NCI-H2171 (cell line): ENCODE measurements at places on chromosomes 16 and 17.

DNA sequence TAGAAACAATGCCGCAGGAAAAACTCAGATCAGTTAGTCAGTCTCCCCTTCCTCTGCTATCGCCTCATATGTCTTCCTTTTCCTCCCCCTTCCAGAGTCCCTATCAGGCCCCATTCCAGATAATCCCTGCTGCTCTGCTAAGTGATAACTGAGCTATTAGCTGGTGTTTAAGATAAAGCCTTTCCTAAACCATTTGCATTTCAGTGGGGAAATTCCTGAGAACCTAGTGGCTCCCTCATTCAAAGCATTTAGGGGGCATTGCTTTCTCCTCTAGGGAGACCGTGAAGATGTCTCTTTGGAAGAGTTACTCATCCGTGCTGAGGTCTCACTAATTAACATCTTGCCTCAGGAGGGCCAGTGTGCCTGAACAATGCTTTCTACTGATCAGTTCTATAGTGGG lies 401.6 kb downstream of the NPIPA7 start:
- DNase-seq, result no peak

- DNase-seq, result no peak
Observed at GRCh38 chr16:88282564-88283395, 100.0 kb upstream of the ZNF469 start.

- no peak for DNase-seq
Observed at GRCh38 chr16:66930189-66930588, 4.0 kb downstream of the CIAO2B start.

GRCh38 chr17:9355846-9356245 lies 219.8 kb downstream of the STX8 start:
- DNase-seq, result no peak

DNA sequence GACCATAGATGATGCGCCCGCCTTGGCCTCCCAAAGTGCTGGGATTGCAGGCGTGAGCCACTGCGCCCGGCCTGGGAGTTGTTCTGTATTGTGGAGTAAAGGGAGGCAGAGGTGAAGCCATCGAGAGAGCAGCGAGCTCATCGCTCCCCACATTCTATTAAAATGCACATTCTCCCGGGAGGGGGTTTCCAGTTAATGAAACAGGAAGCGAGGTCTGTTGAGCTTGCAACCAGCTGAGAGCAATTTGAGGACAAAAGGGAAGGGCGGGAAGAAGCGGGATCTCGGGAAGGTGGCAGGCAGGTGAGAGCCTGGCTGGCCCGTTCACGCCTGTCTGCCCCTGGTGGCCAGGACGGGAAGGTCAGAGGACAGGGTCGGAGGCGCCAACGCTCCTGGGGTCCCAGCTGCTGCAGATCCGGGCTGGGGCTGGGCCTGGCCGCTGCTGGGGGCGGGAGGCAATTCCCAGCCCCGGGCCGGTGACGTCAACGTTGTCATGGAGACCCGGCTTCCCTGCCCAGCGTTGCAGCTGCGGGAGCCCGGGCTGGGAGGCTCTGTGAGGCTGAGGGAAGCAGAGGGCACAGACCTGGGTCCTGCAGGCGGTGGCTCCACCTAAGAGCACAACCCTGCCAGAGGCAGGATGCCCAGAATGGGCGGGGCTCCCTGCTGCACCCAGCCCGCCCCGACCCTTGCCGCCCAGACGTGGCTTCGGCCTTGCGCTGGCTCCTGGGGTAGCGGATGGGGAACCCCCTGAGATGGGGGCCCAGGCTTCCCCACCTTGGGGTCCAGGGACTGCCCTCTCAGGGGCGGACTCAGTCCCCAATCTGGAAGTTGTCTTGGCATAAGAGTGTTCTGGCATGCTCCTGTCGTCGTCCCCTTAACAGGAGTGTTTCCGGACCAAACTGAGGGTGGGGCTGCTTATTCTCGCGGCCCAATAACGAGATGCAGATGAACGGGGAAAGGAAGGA lies 48.7 kb upstream of the PLCG2 start:
- peak; percentile 91 for DNase-seq

GRCh38 chr16:22285080-22285479 lies 12.1 kb upstream of the POLR3E start:
- DNase-seq, result no peak

GRCh38 chr17:73833775-73834488 lies 189.7 kb upstream of the SDK2 start:
- no peak for DNase-seq

DNA sequence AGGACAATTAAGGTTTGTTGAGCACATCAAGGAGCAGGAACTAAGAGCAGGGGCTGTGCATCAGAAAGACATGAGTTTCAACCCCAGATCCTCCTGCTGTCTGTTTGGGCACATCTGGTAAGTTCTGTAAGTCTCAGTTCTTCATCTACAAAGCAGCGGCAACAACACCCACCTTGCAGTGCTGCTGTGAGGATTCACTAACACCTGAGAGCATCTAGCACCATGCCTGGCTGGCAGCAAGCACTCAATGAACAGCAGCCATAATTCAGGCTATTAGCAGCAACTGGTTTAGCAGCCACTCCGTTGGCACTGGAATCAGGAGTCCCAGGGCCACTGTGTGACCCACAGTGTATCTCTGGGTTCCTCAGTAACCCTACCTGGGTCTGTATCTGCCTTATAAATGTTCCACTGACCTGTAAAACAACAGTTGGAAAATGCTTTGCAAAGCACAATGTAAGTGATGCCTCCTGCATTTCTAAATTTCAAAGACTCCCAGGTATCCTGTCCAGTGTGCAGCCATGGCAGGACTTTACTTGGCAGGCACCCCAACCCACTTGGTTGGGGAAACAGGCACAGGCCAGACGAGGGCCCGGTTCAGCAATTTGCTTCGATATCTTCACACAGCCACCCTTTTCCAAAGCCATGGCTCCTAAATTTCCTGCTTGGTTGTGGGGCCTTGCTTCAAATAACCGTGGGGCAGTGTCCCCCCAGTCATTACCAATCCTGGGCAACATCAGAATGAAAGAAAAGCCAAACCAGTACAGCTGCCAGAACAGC lies 4.2 kb downstream of the ST3GAL2 start:
- DNase-seq, result no peak

GRCh38 chr17:29076722-29077121 lies 33.8 kb downstream of the PIPOX start:
- no peak for DNase-seq

DNA sequence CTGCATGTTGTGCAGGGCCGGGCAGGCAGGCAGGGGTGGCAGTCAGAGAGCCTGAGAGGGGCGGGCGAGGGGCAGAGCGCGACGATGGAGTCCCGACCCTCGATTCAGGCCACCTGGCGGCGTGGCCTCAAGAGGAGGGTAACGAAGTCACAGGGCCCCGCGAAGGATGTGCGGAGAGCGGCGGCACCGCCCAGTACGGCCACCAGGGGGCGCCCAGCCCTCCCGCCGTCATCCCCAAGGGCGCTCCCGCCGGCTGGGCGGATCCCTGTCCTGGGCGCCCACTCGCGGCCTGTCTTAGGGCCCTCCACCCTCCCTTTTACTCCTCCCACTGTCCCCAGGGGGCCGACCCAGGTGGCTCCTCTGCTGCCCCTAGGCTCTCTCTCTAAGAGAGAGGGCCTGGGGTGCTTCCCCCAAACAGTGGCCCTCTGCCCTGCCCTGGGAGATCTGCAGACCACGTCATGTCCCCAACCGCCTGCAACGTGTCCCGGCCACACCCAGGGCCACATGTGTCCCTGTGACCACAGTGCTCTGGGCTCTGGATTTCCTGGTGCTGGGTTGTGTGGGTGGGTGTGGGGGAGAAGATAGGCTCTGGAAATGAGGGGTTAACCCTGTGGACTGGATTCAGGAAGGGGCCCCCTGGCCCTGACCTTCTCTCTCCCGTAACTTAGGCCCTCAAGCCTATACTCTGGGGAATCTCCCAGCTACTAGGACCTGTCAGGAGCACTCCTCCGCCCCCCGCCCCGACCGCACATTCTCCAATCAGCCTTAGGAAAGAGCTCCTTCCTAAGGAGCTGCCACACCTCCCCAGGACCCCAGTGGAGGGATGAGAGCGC lies 5.9 kb downstream of the DPEP2 start:
- peak; percentile 52 for DNase-seq

DNA sequence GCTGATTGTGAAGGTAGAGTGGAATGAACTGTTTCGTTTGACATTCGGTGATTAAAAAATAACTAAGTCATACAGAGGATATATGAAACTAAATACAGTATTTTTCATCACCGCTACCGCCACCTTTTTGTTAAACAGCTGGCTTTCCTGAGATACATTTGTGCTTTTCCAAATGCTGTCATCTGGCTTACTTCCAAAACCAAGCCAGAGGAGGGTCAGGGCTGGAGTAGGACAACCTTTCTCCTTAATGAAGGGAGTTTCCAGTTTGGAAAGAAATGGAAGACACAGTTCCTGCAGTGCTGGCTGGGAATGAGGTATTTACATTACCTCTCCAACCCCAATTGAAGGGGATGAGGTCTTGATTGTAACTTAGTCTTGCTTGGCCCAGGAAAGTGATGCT lies 3.2 kb downstream of the TNRC6C start:
- DNase-seq, result no peak

- DNase-seq, result no peak
Observed at GRCh38 chr17:4344926-4345325, 21.5 kb downstream of the UBE2G1 start.

GRCh38 chr17:43140396-43141332 lies 15.5 kb upstream of the BRCA1 start:
- no peak for DNase-seq

- DNase-seq, result peak; percentile 78
Observed at GRCh38 chr16:69396187-69397061, 10.6 kb upstream of the TERF2 start.

DNA sequence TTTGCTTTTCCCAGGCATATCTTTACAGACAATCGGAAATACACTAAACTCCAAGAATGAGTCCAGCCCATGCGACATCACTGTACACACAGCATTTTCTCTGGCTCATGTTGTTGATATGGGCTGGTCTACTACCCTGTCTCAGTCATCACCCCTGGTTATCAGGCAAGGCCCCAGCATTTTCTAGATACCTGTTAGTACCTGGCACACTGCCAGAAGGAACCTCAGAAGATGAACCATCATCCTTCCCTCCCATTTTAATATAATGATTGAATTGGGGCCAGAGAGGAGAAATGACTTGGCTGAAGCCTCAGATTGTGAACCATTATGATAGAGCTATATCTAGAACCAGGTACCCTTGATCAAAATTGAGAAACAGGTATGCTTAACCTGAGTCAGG lies 406.2 kb downstream of the CDH11 start:
- DNase-seq, result no peak

DNA sequence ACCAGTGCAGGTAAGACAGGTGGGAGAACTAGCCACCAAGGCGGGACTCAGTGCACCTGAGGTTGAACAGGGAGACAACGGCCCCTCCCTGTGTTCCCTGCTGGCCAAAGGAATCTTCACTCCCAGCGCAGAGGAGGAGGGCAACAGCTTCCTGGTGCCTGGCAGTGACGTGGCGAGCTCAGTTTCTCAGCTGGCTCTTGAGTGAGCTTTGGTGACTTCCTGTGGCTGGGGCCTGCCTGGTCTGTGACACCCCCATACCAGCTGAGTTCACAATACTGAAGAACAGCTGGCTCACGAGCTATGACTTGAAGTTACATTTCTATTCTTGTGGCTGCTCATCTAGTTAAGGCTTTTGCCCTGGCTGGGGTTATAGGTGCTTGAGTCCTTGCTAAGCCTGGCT lies 26.1 kb downstream of the WNT9B start:
- no peak for DNase-seq

DNA sequence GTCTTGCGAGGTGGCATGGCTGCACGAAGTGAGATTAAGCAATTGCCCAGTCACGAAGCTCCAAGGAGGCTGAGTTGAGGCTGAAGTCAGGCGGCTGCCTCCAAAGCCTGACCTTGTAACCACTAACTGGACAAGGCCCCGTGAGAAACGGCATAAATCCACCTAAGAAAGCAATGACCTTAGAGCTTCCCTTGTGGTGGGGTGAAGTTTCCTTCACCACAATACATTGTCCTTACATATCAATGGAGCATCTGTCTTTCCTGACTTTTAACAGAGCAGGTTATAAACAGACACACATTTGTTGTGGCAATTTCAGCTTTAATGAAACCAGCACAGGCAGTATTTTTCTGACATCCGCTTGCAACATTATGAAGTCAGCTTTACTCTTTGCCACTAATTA lies 2.5 kb upstream of the MED9 start:
- DNase-seq, result no peak

DNA sequence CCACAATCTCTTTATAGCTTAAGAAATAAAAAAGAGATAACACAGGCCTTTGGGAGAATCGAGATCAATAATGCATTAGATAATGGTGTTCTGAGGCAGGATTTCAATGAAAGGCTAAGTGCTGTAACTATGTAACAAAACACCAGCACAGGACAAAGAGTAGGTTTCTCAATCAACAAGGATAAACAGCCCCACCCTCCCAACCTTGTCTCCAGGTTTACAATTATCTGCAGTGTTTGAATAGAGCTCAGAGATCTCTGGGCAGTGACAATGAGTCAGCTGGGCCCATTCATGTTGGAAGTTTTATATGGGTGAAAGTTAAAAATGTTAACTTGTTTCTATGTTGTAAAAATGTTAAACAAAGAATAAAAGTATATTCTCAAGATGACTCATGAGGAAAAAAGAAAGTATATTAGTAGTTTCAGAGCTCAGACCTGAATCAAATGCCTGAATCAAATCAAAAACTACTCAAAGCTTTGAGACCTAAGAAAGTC lies 17.0 kb upstream of the KRT20 start:
- no peak for DNase-seq

- DNase-seq, result no peak
Observed at GRCh38 chr17:83199500-83200201, 120.2 kb downstream of the METRNL start.

DNA sequence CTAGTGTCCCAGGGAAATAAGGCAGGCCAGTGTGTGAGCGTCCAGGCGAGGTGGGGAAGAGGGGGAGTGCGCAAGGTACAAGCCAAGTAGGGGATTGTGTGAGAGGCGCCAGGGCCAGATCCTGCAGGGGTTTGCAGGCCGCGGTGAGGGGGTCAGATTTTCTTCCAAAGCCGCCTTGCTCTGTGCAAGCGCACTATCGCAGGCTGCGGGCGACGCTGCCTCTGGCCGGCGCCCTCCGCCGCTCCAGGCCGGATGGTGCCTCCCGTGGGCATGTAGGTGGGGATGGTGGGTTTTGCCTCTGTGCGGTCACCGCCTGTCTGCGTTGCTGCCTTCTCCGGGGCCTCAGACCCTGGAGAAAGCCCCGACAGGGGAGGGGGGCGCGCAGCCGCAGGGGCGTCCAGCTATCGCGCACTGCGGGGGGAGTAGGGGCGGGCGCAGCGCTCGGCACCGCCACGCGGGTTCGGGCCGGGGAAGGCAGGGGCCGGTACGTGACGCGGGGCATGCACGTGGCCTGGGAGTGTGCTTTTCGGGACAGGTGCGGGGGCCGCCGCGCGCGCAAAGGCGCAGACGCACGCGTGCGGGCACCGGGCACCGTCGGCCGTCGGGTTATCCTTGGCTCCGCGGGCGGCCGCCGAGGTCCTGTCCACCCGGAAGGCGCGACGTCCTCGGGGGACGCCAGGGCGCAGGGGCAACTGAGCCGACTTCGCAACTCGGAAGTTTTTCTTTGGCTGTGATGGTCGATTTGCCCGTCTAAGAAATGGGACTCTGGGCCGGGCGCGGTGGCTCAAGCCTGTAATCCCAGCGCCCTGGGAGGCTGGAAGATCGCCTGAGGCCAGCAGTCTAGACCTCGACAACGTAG lies 1.1 kb upstream of the HAPSTR1 start:
- DNase-seq, result no peak

GRCh38 chr17:77124192-77124889 lies 16.4 kb upstream of the SEC14L1 start:
- DNase-seq, result no peak
